ENCODE measurements at places on chromosomes 4 and X.

GRCh38 chr4:139297001-139297410 is 4.3 kb upstream of the NAA15 start:
- DNase-seq, result no peak

GRCh38 chrX:58025979-58026378 is 115.7 kb upstream of the ZXDA start:
- DNase-seq, result no peak

- no peak for DNase-seq
Measured at GRCh38 chr4:65381648-65382047, 288.6 kb downstream of the EPHA5 start.

GRCh38 chr4:102599455-102599854 is 98.3 kb downstream of the NFKB1 start:
- no peak for DNase-seq

DNA sequence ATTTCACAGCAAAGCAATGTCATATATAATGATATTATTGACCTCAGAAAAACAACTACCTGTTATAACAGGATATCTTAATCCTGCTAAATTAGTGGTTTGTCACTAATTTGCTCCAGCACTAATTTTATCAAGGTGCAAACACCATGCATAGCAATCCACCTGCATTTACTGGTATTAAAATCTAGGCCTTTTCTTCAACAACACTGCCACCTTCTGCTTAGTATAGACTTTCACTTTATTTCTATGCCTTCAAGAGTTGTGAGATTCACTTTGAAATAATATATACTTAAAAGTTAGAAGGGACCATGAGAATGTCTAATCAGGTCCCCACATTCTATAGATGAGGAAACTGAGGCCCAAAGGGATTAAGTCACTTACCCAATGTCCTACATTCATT is 82.1 kb upstream of the IQCM start:
- DNase-seq, result no peak

GRCh38 chr4:139457318-139457717 is 3.4 kb downstream of the RAB33B start:
- DNase-seq, result no peak

DNA sequence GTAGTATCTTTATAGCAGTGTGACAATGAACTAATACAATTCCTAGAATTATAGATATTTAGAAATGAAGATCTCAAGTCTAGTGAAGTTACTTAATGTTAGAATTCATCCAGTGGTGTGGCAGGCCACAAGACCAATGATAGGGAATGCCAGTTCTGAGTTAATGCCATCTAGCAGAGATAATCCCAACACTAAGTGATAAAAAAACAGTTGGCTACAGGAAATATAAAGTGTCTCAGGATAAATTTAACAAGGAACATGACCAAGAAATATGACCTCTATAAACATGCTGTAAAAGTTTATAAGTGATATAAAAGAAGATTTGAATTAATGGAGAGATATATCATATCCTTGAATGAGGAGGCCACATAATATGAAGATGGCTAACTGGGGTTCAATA is 1790.5 kb upstream of the ADGRL3 start:
- no peak for DNase-seq

DNA sequence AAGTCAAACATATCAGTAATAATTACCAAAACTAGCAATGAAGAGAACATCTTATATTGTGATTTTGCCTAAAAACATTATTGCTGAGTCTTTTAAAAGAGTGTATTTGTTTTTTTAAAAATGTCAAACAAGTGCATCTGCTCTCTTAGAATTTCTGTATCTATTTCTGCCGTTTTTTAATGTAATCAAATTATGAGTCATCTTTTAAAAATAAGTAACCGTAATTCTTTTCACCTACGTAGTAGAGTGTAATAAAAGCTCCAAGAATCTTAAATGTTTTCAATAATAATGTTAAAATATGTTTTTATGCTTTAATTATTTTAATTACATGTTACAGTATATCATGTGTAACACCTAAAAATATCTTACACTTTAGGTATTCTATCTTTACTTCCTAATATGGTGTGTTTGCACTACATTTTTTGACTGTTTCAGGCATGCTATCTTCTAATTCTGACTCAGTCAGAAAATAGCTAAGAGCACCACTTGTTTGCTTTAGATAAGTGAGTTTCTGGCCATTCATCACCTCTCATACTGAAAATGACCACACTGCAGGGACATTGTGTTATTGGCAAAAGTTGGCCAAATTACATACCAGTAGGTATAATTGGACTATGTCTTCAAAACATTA is 368.5 kb downstream of the PCDH7 start:
- DNase-seq, result no peak

DNA sequence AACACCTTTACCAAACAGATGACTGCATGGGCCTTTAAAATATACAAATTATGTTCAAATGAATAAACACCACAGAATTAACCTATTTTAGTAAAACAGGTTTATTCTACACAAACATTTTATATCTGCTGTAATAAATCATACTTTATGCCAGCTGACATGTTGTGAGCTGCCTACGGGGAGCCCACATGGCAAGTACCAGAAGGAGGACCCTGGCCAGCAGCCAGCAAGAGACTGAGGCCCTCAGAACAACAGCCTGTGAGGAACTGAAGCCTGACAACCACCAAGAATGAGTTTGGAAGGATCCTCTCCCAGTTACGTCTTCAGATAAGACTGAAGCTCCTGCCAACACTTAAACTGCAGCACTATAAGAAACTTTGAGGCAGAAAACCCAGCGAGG is 377.0 kb downstream of the PDGFC start:
- no peak for DNase-seq

DNA sequence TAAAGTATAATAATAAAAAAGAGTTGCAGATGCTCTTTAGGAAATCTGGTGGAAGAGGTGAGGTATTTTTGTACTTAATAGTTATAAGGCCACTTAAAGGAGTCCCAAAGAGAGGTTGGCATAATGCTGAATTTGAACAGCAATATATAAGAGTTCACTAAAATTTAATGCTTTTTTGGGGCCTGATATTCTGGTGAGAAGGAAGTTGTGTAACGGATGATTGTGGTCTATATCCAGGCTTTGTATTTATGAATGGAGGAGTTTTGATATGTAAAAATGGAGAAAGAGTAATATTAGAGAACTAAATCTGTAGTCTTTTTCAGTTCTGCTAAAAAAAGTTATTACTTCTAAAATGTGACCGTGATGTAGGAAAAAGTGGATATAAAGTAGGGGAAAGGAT is 20.4 kb downstream of the BMP2K start:
- DNase-seq, result no peak

- no peak for DNase-seq
Measured at GRCh38 chr4:41212616-41213203, 1.6 kb downstream of the APBB2 start.

DNA sequence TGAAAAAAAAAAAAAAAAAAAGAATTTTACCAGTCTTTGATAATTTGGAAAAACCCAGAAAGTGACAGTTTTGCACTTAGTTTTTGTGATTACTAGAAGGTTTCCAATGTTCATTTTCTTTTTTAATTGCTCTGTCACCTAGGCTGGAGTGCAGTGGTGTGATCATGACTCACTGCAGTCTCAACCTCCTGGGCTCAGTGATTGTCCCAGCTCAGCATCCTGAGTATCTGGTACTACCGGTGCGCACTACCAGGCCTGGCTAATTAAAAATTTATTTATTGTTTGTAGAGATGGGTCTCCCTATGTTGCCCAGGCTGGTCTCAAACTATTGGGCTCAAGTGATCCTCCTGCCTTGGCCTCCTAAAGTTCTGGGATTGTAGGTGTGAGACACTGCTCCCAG is 3.3 kb downstream of the NUDT9 start:
- DNase-seq, result no peak

- no peak for DNase-seq
Measured at GRCh38 chrX:4175221-4175620, 461.8 kb upstream of the PRKX start.

DNA sequence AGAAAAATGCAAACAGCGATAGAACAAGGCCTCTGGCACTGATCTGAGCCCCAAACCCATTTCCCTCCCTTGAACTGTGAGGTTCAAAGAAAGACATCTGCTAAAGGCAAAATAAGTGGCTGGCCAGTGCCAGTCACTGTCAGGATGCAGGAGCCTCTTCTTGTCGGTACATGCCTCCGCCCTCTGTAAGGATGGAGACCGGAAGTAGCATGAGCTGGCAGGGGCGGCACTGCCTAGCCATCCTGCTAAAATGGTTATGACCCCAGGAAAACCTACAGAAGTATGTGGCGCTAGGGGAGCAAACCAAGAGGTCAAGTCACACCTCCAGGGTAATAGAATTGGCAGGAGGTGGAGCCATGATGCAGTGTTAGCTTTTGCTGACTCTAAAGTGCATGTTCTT is 180.3 kb downstream of the DCLK2 start:
- DNase-seq, result no peak

DNA sequence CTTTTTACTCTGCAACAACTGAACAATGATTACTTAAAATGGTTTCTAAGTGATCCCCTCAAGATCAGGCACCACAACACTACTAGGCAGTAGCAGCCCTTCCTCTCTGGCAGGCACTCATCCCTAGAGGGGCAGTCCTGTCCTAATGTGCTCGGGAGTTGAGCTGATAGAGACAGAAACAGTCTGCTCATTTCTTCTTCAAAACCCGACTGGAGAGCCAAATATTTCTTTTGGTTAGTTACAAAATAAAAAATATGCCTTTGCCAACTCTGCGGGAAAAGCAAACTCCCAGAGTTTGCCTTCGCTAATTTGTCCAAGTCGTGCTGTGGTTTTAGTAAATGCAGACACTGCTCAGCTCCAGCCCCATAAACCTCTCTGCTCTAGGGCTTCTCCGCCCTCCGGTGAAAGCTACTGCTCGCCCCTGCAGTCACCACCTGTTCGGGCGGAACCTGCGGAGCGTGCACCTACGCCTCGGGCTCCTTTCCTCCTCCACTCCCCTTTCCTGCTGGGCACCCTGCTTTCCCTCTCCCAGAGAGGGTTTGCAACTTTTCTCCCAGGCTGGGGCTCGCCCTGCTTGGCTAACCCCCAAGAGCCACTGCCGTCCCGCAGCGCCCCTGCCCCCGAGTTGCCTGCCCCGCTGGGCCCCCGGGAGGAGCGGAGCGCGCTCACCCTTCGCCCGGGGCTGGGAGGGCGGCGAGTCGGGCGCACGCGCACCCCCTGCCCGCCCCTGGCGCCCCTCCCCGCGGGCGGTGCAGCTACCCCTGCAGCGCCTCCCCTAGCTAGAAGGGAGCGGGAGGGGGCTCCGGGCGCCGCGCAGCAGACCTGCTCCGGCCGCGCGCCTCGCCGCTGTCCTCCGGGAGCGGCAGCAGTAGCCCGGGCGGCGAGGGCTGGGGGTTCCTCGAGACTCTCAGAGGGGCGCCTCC is at the start of gene NPNT:
TSS of gene NPNT (plus strand) at position 812 of the 923 bp plus-strand sequence. CDS start 182 bp downstream, outside the sequence.
- no peak for DNase-seq

GRCh38 chr4:47809654-47810203 is 28.1 kb downstream of the CORIN start:
- no peak for DNase-seq

GRCh38 chrX:15816886-15817285 is 26.6 kb downstream of the ZRSR2 start:
- DNase-seq, result no peak
